B cell (primary cell): ENCODE measurements at places on chromosomes 6 and 20.

DNA sequence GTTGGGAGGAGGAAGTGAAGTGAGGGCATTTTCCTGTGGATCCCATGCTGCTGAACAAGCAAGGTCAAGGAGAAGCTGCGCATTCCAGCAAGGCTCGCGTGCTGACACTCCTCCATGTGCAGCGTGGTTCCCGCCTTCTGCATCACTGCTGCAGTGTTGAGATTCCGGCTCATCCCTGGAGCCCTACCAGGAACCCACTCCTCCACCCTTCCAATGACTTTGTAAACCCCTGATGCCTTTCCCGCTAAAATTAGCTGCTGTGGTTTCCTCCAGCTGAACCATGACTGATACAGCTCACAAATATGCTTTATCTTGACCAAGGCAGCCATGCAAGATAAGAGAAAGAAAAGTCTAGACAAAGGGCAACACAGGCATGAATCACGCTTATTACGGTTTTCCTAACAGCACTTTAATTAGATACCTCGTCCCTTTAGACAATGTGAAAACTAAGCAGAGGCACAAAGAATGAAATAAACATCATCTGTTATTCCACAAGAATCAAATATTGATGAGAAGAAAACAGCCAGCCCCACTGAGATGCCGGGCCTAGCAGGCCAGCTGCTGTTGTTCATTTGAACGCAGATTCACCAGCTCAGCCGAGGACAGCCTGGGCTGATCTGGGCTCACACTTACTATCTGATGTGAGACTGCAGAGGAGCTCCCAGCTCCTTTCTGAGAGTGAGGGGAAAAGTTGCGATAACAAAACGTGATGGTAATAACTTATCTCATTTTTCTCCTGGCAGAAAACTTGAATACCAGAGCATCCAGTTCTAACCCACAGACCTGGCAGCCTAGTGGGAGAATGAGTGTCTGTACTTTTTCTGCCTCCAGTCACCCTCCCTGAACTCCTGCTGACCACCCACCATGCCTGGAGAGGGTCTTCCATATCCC lies 14.2 kb upstream of the BNIP5 start:
- H3K27me3 ChIP-seq = no peaks in the 10 kb centered on the region
- no peak for DNase-seq
- no peaks in the 10 kb centered on the region for H3K4me1 ChIP-seq
- H3K27ac ChIP-seq = no peak overlapping the region

DNA sequence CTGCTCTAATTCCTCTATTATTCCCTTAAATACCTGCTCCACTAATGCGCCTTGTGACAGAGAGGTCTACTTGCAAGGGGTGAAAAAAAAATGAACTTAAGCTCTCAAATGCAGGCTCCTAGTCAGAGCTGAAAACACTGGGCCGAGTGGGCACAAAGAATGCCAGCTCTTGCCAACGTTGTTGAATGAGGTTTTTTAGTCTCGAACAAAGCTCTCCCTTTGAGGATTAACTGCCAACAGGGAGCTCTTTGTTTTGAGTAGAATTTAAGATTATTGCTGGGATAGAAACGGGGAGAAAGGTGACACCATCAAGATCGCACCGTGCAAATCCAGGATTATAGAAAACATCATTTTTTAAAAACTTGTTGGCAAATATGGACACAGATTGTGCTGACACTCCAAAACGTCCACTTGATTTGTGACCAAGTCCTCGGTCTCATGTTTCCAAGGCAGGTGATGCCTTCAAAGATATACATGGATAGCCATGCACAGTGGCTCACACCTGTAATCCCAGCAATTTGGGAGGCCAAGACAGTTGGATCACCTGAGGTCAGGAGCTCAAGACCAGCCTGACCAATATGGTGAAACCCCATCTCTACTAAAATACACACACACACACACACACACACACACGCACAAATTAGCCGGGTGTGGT lies 163.2 kb downstream of the BMP7 start:
- no peaks in the 10 kb centered on the region for H3K36me3 ChIP-seq
- H3K27ac ChIP-seq = no peak overlapping the region
- DNase-seq = no peak

DNA sequence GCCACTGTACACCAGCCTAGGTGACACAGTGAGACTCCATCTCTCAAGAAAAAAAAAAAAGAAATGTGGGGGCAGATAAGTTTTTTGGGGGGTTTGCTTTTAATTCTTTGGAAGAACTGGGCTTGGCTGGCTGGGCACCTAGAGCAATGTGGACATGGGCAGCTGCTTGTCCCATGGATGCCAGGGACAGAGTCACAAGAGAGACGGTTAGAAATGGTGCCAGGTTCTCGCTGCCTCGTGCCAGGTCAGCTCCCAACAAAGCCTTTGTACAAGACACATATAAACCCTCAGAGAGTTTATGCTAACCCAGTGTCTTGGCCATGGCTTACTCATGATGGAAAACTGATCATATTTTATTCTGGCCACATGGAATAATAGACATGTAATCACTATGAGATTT lies 76.2 kb upstream of the ESR1 start:
- DNase-seq = no peak
- no peaks in the 10 kb centered on the region for H3K36me3 ChIP-seq
- H3K4me1 ChIP-seq = no peaks in the 10 kb centered on the region
- no peak overlapping the region for H3K4me3 ChIP-seq
- H3K27me3 ChIP-seq = no peaks in the 10 kb centered on the region
- H3K27ac ChIP-seq = no peak overlapping the region

DNA sequence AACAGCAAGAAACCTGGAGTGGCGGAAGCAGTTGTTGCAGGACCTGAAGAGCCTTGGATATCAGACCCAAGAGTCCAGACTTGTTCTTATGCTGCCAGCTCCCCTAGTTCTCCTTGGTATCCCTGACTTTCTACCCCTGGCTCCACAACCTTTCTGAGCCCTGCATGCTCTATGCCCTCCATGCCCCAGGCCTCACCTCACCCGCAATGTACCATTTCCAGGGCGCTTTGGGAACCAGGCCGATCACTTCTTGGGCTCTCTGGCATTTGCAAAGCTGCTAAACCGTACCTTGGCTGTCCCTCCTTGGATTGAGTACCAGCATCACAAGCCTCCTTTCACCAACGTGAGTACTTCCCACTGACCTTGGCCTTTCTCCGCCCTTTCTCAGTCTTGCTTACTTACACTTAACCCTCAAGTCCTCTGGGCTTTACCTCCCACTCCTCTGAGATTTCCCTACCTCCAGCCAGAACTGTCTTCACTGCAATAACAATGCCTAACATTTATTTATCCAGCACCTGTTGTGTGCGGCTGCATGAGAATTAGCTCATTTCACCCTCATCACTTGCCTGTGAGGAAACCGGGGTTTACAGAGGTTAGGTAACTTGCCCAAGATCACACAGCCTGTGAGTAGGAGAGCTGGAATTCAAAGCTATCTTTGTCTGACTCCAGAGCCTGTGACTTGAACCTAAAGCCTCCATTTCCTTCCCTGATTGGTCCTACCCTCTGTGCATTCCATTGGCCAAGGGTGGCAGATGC lies 2.3 kb downstream of the POFUT1 start:
- H3K27me3 ChIP-seq = no peaks in the 10 kb centered on the region
- H3K36me3 ChIP-seq = no peaks in the 10 kb centered on the region
- peaks cover 30% of the 10 kb centered on the region for H3K4me1 ChIP-seq
- no peak for DNase-seq

DNA sequence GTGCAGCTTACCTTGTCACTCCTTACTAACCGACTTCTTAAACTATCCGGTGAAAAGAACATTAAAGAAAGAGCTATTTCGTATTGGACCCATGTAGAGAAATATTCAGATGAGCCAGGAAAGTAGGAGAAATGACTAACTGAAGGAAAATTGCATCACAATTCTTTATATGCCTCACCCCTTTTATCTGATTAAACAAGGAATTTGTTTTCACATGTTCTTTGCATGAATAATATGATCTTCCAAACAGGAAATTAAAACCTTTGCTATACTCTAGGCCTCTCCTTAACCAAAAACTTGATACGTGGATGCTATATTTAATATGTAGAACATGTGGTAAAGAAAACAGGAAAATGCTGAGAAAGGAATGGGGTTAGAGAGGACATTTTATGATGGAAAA lies 41.9 kb upstream of the LRRC1 start:
- H3K36me3 ChIP-seq = no peaks in the 10 kb centered on the region
- no peak overlapping the region for H3K27ac ChIP-seq
- no peak overlapping the region for H3K4me3 ChIP-seq

- no peaks in the 10 kb centered on the region for H3K4me1 ChIP-seq
- no peak overlapping the region for H3K27ac ChIP-seq
- H3K4me3 ChIP-seq = no peak overlapping the region
- DNase-seq = no peak
- no peaks in the 10 kb centered on the region for H3K36me3 ChIP-seq
Observed at GRCh38 chr6:84967965-84968364, 203.6 kb upstream of the TBX18 start.

- no peaks in the 10 kb centered on the region for H3K36me3 ChIP-seq
- DNase-seq = no peak
- no peaks in the 10 kb centered on the region for H3K4me1 ChIP-seq
- no peak overlapping the region for H3K4me3 ChIP-seq
- no peaks in the 10 kb centered on the region for H3K27me3 ChIP-seq
Observed at GRCh38 chr20:17233626-17234025, 6.8 kb downstream of the PCSK2 start.

DNA sequence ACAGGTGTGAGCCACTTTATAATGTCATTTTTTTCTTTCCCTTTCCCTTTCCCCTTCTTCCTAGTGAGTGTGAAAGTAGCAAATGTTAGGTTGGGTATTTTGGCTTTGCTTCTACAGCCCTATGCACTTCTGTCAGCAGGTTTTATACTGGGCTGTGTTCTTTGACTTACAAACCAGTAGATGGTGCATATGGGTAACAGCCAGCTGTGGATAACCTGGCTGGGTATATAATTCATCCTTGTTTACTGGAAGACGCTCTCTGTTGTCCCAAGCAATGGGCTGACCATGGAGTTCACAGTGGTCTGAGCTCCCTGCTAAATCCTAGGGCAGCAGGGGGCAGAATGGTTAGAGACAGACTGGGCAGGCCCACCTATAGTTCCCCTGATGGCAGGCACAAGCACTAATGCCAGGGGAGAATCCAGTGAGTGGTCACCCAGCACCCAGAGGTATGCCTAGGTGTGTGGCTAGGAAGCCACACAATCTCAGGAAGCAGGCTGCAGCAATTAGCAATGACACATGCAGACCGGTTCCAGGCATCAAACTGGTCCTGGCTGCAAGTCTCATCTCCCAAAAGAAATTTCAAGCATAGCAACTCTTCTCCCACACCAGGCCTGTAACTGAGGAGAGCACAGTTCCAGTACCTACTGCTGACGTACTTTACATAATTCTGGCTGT lies 592.7 kb upstream of the MAN1A1 start:
- peaks cover 20% of the 10 kb centered on the region for H3K4me1 ChIP-seq
- H3K27ac ChIP-seq = no peak overlapping the region
- no peak for DNase-seq
